ENCODE measurements at places on chromosomes 6 and 20.

- no peak for DNase-seq
Observed at GRCh38 chr20:16296931-16297330, 276.3 kb downstream of the KIF16B start.

GRCh38 chr6:123321020-123321419, 315.7 kb downstream of the TRDN start:
- DNase-seq = no peak

- DNase-seq = no peak
Observed at GRCh38 chr6:132058975-132059374, 107.8 kb upstream of the CCN2 start.

- DNase-seq = no peak
Observed at GRCh38 chr6:22247916-22248482, 48.8 kb downstream of the PRL start.

DNA sequence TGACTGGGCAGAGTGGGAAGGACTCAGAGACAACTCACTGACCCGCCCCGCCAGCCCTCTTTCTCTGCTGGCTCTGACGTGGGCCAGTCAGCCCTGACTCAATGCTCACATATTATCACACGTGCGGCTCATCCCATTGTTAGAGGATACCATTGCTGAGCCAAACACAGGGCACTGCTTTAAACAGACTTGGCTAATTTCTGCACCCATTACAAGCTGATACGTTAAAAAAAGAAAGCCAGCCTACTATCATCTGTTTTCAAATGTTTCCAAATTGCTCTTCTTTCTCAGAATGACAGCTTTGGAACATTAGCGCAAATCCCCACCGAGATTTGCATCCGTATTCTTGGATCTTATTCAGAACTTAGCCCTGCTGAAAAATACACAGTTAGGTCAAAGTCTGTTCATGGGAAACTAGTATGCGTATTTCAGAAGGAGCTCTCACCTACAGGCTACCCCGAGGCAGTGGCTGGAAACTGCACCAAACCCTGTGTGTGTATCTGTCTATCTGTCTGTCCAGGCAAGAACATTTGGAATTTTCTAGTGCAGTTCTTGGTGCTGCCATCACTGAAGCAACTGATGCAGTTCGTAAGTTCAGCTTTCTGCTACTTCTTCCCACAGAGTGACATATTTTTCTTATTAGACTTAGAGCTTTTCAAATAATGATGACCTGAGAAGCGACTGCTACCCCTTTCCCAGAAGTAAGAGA, 32.8 kb downstream of the RAMACL start:
- no peak for DNase-seq

- DNase-seq = no peak
Observed at GRCh38 chr6:133802861-133803260, 86.1 kb upstream of the TCF21 start.

- no peak for DNase-seq
Observed at GRCh38 chr6:130359736-130360135, 6.1 kb upstream of the TMEM200A start.

DNA sequence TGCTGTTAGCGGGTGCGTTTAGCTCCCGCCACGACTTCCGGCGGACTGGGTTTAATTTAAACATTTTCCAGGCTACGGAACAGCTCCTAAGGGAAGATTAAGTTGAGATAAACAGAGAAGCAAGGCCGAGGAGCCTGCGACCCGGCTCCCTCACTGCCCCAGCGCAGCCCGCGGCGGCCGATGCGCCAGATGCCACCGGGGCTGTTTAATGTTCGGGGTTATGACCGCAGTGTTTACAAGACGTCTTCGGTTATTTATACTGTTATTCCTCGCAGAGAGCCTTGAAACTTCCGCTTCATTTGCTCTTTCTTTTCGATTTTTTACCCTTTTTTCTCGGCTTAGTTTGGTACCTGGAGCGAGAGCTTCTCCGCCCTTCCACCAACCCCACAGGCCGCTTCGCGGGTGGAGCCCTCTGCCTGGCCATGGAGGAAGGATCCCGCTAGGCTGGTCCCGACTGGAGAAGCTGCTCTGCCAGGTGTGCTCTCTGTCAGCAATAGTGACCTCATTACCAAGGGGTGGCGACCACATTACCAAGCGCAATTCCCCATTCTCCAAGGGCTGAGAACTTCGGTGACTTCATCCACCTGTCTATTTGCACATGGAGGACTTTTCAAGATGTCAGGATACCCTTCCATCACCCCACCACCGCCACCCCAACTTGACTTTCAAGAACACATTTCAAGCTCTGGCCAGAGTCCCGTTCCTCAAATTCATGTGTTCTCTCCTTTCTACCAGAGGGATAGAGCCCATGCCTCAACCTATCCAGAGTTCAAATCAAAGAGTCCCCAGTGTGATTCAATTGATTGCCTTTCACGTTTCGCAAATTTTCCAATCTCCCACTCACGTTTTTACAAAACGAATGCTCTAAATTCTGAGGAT, 4.1 kb downstream of the TCF21 start:
- DNase-seq = peak; percentile 72

DNA sequence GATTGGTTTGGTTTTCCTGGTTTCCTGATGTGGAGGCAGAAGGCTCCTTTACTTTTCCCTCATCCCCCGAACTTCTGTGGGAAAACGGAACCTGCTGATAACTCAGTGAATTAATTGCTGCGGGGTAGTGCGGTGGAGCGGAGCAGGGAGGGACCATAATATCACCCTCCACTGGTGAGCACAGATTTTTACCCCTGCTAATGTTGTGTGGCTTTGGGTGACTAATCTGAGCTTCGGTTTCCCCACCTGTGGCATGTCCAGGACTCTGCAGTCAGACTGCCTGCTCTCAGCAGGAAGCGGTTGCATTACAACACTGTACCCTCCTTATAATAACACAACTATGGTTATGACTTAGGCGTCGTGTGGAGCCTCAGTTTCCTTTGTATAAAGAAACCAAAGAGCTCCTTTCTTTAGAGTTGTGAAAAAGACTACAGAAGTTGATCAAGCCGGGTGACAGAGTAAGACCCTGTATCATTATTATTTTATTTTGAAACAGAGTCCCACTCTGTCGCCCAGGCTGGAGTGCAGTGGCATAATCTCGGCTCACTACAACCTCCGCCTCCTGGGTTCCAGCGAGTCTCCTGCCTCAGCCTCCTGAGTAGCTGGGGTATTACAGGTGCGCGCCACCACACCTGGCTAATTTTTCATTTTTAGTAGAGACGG, 2.2 kb upstream of the ID1 start:
- DNase-seq = peak; percentile 46

DNA sequence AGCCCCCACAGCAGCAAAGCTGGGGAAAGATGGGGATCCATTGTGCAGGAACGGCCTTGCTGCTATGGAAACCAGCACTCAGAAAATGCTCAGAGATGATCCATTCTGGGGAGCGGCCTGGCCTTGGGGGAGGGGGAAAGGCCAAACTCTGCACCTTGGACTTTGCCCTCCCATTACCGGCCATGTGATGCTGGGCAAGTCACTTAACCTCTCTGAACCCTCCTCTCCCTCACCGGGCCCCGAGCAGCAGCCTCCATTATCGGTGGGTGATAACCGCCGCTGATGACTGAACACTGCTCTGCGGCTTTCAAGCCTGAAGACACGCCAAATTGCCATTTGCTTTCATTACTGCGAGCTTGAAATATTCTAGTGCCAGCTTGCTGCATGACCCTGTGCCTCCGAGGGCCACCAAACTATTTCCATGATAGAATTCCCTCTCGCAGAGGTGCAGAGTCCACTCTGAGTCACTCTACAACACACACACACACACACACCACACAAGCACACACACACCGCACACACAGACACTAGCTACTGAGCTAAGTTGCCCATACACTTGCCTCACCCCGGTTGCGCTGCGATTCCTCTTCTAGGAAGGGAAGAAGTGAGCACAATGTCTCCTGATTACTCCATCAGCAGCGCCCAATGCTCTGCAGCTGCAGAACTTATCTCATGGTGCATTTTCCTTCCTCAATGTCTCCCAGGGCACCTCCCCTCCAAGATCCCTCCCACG, 20.6 kb upstream of the SIRPA start:
- DNase-seq = no peak

GRCh38 chr6:140956571-140957369, 1176.0 kb upstream of the GJE1 start:
- DNase-seq = no peak

GRCh38 chr6:108942556-108943492, 94.6 kb downstream of the ARMC2 start:
- no peak for DNase-seq

DNA sequence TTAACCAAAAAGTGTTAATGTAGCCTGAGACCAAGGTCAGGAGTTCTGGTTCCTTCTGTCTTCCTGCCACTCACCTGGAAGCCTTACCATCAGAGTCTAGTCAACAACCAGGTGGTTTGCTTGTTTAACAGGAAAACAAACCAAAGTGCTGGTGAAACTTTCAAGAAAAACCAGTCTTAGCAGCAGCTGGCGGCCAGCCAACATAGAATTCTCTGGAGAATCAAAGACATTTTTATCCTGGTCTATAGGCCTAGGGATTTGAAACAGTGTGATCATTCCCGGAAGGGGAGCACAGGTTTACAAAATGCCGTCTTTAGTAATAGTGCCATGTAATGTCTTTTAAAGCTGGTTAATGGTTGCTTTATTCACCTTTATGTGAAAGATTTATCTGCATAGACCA, 146.6 kb upstream of the AKIRIN2 start:
- no peak for DNase-seq
